ENCODE measurements at places on chromosomes 2 and 18.

GRCh38 chr2:30150786-30151185, 4.0 kb downstream of the YPEL5 start:
- no peak for DNase-seq
- peaks cover 2% of the 10 kb centered on the region for H3K27me3 ChIP-seq
- H3K27ac ChIP-seq, result peak overlapping the region; percentile 22
- peaks cover 75% of the 10 kb centered on the region for H3K4me1 ChIP-seq
- H3K4me3 ChIP-seq, result peak overlapping the region; percentile 67
- peaks cover 26% of the 10 kb centered on the region for H3K36me3 ChIP-seq

- H3K27me3 ChIP-seq, result peaks cover 12% of the 10 kb centered on the region
- H3K4me3 ChIP-seq, result no peak overlapping the region
- H3K36me3 ChIP-seq, result no peaks in the 10 kb centered on the region
Measured at GRCh38 chr2:68434981-68435380, 32.1 kb downstream of the FBXO48 start.

- peaks cover 18% of the 10 kb centered on the region for H3K4me1 ChIP-seq
- H3K4me3 ChIP-seq, result no peak overlapping the region
- no peaks in the 10 kb centered on the region for H3K27me3 ChIP-seq
- no peak for DNase-seq
- peak overlapping the region; percentile 3 for H3K27ac ChIP-seq
Measured at GRCh38 chr2:20214566-20215182, 10.3 kb downstream of the SDC1 start.

DNA sequence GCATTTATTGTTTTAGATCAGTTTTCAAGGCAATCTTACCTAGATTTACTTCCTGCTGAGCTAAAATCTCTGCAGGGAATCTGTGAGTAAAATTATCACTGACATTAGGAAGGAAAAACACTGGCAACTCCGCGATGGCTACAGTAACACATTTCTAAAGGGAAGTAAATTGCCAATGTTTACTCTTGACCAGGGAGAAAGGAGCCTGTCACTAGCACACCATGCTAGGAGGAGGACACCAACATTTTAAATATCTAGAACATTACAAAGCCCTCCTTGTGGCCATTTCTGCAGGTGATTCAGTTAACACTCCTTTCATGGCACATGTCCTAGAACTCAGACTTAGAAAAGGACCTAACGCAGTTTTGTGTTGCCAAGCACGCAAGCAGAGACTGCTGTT, 58.4 kb downstream of the TCF4 start:
- H3K27me3 ChIP-seq, result no peaks in the 10 kb centered on the region
- H3K27ac ChIP-seq, result no peak overlapping the region
- DNase-seq, result no peak
- peaks cover 12% of the 10 kb centered on the region for H3K4me1 ChIP-seq

DNA sequence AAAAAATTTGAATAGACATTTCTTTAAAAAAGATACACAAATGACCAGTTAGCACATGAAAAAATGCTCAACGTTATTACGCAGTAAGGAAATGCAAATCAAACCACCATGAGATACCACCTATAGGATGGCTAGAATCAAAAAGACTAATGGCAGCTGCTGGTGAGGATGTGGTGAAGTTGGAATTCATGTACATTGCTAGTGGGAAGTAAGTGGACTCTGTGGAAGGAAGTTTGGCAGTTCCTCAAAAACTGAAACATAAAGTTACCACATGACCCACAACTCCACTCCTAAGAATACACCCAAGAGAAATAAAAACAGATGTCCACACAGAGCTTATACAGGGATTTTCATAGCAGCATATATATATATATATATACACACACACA, 51.2 kb downstream of the MBP start:
- peak; percentile 29 for DNase-seq
- peaks cover 42% of the 10 kb centered on the region for H3K4me1 ChIP-seq
- no peak overlapping the region for H3K27ac ChIP-seq
- H3K36me3 ChIP-seq, result no peaks in the 10 kb centered on the region

GRCh38 chr2:28137221-28137620, 246.7 kb downstream of the BABAM2 start:
- peaks cover 14% of the 10 kb centered on the region for H3K36me3 ChIP-seq
- H3K27me3 ChIP-seq, result no peaks in the 10 kb centered on the region
- H3K27ac ChIP-seq, result peak overlapping the region; percentile 55

DNA sequence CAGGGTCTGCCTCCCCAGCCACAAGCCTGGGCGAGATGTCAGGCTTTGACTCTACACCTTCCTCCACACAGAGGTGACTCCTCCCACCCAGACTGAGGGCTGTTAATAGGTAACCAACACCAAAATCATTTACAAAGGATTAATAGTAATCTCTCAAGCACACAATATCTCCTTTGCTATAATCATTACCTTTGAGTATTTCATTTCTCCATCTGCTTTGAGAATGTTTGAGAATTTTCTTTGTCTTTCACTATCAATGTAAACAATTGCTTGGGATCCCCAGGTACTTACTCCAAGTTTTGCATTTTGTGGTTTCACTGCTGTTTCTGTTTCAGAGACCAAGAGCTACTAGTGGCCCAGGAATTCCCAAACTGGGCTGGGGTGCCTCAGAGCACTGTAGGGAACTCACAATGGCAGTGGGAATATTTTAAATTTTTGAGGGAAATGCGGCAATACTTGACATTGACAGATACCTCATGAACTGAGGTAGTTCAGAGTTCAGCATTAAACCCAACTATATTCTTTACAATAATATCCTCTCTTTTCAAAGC, 166.4 kb upstream of the MGAT5 start:
- H3K27ac ChIP-seq, result no peak overlapping the region
- no peak overlapping the region for H3K4me3 ChIP-seq
- H3K27me3 ChIP-seq, result peaks cover 24% of the 10 kb centered on the region
- no peaks in the 10 kb centered on the region for H3K4me1 ChIP-seq
- no peak for DNase-seq

- H3K27ac ChIP-seq, result no peak overlapping the region
- DNase-seq, result no peak
- H3K27me3 ChIP-seq, result no peaks in the 10 kb centered on the region
- no peak overlapping the region for H3K4me3 ChIP-seq
- H3K36me3 ChIP-seq, result no peaks in the 10 kb centered on the region
Measured at GRCh38 chr2:109472974-109473373, 140.8 kb downstream of the SEPTIN10 start.

GRCh38 chr2:226898897-226899296, 63.0 kb downstream of the RHBDD1 start:
- H3K4me1 ChIP-seq, result peaks cover 50% of the 10 kb centered on the region
- no peak overlapping the region for H3K4me3 ChIP-seq
- no peak for DNase-seq

DNA sequence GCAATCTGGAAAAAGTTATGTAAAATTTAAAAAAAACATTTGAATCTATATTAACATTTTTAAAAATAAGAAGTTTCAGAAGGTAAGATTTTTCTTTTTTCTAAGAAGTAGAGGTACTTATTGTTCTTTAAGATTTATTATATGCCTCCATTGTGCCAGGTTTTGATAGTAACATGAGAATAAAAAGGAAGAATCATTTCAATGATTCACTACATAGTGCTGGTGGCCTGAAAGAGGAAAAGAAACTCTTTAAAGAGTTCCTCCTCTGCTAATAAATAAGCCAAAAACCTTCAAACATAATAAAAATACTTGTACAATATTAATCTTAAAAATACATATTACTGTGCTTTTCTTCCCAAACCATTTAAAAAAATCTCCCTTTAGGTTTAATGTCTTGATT, 69.0 kb downstream of the ANKRD44 start:
- DNase-seq, result no peak
- H3K36me3 ChIP-seq, result no peaks in the 10 kb centered on the region
- H3K27ac ChIP-seq, result no peak overlapping the region
- no peaks in the 10 kb centered on the region for H3K4me1 ChIP-seq
- peaks cover 5% of the 10 kb centered on the region for H3K27me3 ChIP-seq

GRCh38 chr2:15812187-15812780, 128.1 kb upstream of the MYCN start:
- no peak for DNase-seq
- H3K27ac ChIP-seq, result no peak overlapping the region
- peaks cover 4% of the 10 kb centered on the region for H3K27me3 ChIP-seq
- H3K4me3 ChIP-seq, result no peak overlapping the region

GRCh38 chr2:200092235-200092634, 136.9 kb downstream of the MAIP1 start:
- H3K27ac ChIP-seq, result no peak overlapping the region
- no peaks in the 10 kb centered on the region for H3K36me3 ChIP-seq

GRCh38 chr2:120935339-120936313, 200.0 kb downstream of the GLI2 start:
- peaks cover 9% of the 10 kb centered on the region for H3K27me3 ChIP-seq
- DNase-seq, result peak; percentile 91
- H3K36me3 ChIP-seq, result peaks cover 25% of the 10 kb centered on the region
- H3K4me3 ChIP-seq, result peak overlapping the region; percentile 80
- peak overlapping the region; percentile 94 for H3K27ac ChIP-seq
- H3K4me1 ChIP-seq, result no peaks in the 10 kb centered on the region

- H3K4me1 ChIP-seq, result peaks cover 46% of the 10 kb centered on the region
- no peak for DNase-seq
- H3K27me3 ChIP-seq, result peaks cover 7% of the 10 kb centered on the region
- H3K4me3 ChIP-seq, result no peak overlapping the region
Measured at GRCh38 chr2:237864940-237865622, 5.7 kb downstream of the RAMP1 start.

GRCh38 chr2:156908825-156909224, 348.7 kb upstream of the GALNT5 start:
- H3K27ac ChIP-seq, result peak overlapping the region; percentile 52
- H3K4me3 ChIP-seq, result no peak overlapping the region
- no peaks in the 10 kb centered on the region for H3K27me3 ChIP-seq

DNA sequence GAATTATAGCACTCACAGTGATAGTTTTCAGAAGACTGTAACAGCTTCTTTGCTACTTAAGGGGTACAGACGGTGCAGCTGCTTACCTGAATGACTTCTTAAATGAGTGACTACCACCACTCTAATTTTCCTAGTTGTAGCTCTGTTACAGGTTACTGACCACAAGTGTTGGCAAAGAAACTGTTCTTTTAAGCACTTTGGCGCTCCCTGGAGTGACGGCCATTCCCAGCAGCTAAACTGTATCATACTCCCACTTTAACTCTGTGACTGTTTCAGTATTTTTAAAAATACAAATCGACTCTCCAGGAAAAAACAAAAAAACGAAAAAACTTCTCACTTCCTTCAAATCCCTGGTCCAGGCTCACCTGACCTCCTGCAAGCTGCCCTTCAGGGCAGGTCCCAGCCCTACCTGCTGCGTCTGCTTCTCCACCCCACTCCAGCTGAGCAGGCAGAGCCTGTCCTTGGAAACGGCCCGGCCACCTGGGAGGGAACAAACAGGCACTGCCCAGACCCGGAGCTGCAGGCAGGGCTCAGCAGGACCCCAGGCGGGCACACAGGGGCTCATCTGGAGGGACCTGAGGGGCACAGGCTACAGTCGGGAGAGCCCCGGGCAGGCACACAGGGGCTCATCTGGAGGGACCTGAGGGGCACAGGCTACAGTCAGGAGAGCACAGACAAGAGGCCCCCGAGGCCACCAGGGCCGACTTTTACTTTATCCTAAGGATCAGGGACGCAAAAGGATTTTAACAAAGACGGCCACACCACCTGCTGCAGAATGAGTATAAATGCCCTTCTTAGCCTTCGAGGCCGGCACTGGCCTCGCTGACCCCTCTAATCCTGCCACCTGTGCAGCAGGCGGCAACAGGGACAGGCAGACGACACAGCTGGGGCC, 24.5 kb downstream of the SLC66A2 start:
- H3K4me3 ChIP-seq, result no peak overlapping the region
- H3K27me3 ChIP-seq, result no peaks in the 10 kb centered on the region
- H3K4me1 ChIP-seq, result no peaks in the 10 kb centered on the region
- H3K27ac ChIP-seq, result no peak overlapping the region
- DNase-seq, result no peak

GRCh38 chr2:223779877-223780276, 57.5 kb downstream of the AP1S3 start:
- H3K36me3 ChIP-seq, result no peaks in the 10 kb centered on the region
- H3K4me1 ChIP-seq, result no peaks in the 10 kb centered on the region
- peak; percentile 33 for DNase-seq
- no peak overlapping the region for H3K4me3 ChIP-seq
- H3K27me3 ChIP-seq, result no peaks in the 10 kb centered on the region

DNA sequence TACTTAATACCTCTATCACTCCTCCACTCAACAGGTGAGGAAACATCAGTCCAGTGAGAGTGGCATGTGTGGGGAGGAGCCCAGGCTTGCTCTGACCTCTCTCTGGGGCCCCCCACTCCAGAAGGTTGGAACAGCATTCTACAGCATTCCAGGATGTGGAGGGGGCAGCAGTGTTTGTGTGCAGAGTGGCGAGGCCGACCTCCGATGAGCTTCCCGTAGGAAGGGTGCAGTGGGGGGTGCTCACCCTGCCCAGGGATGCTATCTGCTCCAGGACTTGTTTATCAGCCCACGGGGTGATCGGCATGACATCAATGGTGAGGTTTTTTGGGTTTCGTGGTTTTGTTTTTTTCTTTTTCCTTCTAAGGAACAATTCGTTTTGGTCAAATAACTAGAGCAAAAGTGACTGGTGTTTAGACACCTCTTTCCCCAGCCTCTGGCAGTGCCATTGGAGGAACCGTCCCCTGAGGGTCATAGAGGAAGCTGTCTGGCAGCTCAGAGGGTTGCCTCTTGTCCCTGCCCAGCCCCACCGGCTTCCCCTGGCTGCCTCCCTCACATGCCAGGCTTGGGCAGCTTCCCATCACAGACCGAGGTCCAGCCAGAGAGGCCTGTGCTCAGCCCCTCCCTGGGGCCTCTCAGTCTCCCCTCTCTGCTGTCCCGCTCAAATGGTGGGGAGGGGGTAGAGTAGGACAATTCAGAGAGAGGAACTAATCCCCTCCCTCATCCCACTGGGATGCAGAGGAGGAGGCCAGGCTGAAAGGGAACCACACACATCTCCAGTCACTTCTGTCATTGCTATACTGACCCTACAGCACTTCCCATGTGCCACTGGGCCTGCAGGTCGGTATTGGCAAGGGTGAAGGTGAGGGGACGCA, 96.5 kb downstream of the ZFP36L2 start:
- H3K4me1 ChIP-seq, result peaks cover 26% of the 10 kb centered on the region
- H3K27ac ChIP-seq, result no peak overlapping the region
- no peaks in the 10 kb centered on the region for H3K36me3 ChIP-seq
- peaks cover 8% of the 10 kb centered on the region for H3K27me3 ChIP-seq

DNA sequence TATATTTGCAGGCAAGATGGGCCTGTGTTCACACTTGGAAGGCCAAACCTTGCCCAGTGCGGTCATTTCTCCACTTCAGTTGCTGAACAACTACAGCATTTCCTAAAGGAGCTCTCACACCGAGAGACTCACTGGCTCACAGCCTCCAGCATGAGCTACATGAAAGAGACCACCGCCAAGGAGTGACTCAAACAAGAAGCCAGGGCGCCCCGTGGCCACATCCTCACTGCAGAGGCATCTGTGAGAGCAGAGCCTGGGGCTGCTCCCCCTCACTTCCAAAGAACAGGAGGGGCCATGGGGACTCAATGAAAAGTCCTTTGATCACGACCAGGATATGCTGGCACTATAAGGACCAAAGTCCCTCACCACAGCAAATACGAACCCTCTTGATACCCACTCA, 50.0 kb downstream of the TMEM163 start:
- no peak overlapping the region for H3K27ac ChIP-seq
- peaks cover 37% of the 10 kb centered on the region for H3K27me3 ChIP-seq
- no peaks in the 10 kb centered on the region for H3K4me1 ChIP-seq
- no peak overlapping the region for H3K4me3 ChIP-seq
- H3K36me3 ChIP-seq, result no peaks in the 10 kb centered on the region
- DNase-seq, result no peak

- DNase-seq, result no peak
- H3K27me3 ChIP-seq, result no peaks in the 10 kb centered on the region
- no peaks in the 10 kb centered on the region for H3K36me3 ChIP-seq
Measured at GRCh38 chr2:142782942-142783443, 94.5 kb upstream of the KYNU start.
